Aorta (tissue), 5 donors: ENCODE measurements at places on chromosomes 6 and 20. TPM values are rescaled to one million over a fixed set of nuclear protein-coding genes. Genes with fewer than 3 reads are reported as not detected.

DNA sequence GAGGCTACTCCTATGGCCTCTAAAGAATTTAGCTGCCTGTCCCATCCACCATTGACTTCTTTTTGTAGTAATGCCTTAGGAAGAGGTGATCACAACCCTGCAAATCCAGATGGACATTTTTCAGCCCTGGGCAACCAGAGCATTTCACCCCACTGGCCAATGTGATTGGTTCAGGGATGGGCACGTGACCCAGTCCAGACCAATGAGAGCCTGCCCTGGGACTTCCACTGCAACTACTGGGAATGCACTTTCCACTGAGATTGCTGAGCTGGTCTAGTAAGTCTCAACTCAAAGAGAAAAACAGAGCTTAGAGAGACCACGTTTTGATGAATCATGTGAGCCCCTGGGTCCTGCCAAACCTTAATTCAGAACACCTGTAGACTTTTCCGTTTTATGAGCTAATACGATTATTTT lies 8.9 kb upstream of the UBE2V1 start:
- no peak for DNase-seq

GRCh38 chr6:75495011-75495410 lies 1.4 kb upstream of the FILIP1 start:
- no peak for DNase-seq

- no peak for DNase-seq
Measured at GRCh38 chr20:33788351-33789049, 22.6 kb upstream of the CHMP4B start.

DNA sequence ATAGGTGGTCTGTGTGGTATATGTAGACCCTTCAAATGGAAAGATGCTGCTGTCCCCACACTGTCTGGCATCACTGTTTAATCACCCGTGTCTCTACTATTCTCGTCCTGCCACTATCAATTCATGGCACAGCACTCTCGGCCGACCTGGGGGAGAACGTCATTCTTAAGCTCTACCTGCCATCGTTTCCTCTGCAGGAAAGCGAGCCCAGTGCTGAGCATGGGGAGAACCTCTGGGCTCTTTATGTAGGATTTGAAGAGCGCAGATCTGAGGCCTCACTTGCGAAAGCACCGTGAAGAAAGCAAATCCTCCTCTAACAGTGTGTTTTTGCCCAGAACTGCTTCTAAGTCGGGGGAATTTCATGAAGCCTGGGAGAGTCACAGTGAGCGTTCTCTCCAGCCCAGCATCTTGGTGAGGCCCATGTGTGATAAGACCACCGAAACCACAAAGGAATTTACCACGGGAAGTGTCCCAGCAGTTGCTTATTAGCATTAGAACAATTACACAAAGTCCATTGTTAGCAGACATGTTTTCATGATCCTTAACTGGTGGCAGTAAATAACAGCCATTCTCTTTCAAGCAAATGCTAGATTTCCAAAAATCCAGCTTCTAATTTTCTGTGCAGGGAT lies 124.3 kb downstream of the SCML4 start:
- DNase-seq = no peak

The MCM9 gene
- polyA plus RNA-seq = 2.8 TPM

The MAP1LC3A gene
- 32.6 TPM for polyA plus RNA-seq
